Ureter (tissue), 1 donor: ENCODE measurements at places on chromosomes 5 and 9. TPM values are rescaled to one million over a fixed set of nuclear protein-coding genes. Genes with fewer than 3 reads are reported as not detected.
A peak's percentile ranks its signal among the peaks of the same experiment; 100 is the strongest.

- DNase-seq: no peak
Measured at GRCh38 chr5:151338734-151339133, 8.6 kb downstream of the SLC36A2 start.

AQP7 gene
- 8.3 TPM for total RNA-seq

GRCh38 chr5:90231688-90232087 lies 177.9 kb downstream of the CETN3 start:
- no peak for DNase-seq

DNA sequence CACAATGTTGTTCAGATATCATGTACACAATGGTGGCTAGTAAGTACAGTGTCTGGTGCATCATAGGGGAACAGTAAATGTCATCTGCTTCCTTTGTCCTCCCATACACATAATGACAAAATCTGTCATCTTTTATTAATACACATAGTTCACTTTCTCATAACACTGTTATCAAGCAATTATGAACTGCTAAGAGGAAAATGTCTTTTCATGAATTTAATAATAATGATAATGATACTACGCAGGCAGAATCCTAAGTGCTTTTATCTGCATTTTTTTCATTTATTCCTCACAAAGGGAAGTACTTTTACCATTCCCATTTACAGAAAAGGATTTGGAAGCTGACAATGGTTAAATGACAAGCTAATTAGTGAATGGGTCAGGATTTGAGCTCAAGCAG lies 35.7 kb downstream of the DPYSL3 start:
- no peak for DNase-seq

DNA sequence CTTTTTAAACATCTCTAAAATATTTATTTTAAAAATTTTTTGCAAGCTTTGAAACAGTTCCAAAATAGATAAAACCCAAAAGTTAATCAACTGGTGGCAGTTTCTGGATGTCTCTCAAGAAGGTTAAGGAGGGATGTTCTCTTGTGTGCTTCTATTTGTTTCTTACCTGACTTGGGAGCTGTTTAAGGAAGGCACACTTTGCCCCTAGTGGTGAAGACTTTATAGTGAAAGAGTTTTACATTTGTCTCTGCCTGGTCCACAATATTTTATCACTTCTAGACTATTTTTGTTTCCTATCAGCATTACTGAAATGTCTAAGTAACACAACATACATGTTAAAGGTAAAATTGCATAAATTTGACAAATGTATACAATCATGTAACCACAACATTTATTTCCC lies 552.8 kb downstream of the SEMA5A start:
- no peak for DNase-seq

- no peak for DNase-seq
Measured at GRCh38 chr9:84597131-84597530, 72.4 kb upstream of the NTRK2 start.

GRCh38 chr5:57895766-57896165 lies 413.2 kb upstream of the ACTBL2 start:
- no peak for DNase-seq

CMYA5 gene
- 33.4 TPM for total RNA-seq

- no peak for DNase-seq
Measured at GRCh38 chr5:56829137-56829908, 14.0 kb downstream of the MAP3K1 start.

IFNB1 gene
- not detected for total RNA-seq

DNA sequence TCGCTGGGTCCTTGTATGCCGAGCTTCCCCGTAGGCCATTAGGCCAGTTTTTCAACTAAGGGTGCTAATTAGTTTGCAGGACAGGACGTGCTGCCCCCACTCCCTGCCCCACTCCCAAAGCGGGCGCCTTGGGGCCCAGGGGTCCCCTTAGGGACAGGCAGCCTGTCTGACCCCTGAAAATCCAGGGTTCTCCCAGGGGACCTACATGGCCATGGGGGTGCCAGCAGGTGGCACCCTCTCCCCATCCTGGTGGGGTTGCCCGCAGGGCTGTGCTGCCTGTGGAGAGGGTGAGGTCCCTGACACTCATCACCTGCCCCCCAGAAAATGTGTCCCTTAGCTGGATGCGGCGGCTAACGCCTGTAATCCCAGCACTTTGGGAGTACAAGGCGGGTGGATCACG lies 8.5 kb upstream of the CCDC187 start:
- DNase-seq: peak; percentile 53

- DNase-seq: peak; percentile 68
Measured at GRCh38 chr9:70478963-70479641, 64.6 kb upstream of the KLF9 start.

TTC39B gene
- 18.6 TPM for total RNA-seq

DNA sequence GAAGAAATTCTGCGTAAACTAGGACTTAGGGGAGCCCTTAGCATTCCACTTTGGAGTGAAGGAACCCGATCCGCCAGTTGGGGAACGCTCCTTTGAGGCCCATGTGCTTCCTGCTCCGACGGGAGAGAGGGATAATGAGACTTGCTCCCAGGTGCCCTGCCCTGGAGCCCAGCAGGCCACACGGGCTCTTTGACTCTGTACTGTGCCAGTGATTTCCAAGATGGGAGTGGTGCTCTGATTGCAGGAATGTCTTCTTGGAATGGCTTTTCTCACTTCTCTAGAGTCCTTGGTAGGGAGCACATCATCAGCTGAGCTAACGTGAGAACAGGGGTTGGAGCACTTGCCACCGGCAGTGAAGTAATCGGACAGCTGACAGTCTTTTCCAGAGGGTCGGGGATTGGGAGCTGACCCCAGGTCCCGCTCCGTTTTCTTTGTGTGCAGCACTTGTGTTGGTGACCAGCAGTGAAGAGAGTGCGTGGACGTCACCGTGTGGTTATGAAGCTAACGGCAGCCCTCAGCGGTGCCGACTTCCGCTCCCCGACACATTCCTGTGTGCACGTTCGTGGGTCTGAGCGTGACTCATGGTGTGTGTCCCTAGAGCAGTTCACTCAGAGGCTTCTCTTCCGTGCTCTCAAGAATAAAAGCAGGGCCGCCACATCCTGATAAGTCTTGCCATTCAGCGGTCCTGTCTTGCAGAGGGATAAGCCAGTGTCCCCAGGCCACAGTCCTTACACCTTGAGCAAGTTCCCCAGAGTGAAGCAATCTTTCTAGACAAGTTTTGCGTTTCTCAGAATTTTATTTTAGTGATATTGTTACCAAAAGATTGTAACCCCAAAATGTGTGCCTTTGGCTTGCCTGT lies 25.6 kb downstream of the ABL1 start:
- DNase-seq: peak; percentile 81

EGFLAM gene
- total RNA-seq: 3.7 TPM

AJM1 gene
- total RNA-seq: 4.8 TPM

DNA sequence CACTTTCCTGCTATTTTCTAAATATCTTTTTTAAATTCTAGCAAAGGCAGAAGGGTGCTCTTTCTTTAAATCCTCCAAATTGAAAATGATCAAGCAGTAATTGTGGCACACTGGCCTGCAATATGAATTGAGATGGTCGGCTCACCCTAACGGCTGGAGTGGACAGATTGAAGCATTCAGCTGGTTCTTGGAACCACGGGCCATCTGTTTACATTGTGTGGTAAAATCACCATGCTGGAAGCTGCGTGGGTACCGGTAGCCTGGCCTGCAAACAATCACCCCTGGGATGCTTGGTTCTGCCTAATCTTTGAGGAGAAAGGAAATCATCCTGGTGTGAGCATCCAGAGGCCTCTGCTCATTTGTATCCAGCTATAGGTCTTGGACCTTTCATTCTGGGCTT lies 289.3 kb downstream of the ZNF608 start:
- no peak for DNase-seq

DNA sequence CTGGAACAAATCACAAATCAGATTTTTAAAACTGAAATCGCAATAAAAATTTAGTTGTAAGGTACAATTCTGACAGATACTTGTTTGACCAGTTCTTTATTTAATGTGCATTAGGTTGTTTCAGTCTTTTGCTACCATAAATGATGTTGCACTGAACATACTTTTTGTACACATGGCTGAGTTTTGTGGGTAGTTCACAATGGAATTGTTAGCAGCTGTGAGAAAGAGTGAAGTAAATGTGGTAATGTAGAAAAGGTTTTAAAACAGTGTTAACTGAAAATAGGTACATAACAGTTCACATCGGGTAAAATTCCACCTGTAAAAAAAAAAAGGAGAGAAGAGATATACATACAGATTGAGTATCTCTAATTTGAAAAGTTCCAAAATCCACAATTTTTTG lies 25.6 kb downstream of the MRPS27 start:
- DNase-seq: no peak

- no peak for DNase-seq
Measured at GRCh38 chr5:428754-429452, 14.1 kb upstream of the EXOC3 start.

- DNase-seq: no peak
Measured at GRCh38 chr5:130017173-130017572, 112.9 kb downstream of the CHSY3 start.

DNA sequence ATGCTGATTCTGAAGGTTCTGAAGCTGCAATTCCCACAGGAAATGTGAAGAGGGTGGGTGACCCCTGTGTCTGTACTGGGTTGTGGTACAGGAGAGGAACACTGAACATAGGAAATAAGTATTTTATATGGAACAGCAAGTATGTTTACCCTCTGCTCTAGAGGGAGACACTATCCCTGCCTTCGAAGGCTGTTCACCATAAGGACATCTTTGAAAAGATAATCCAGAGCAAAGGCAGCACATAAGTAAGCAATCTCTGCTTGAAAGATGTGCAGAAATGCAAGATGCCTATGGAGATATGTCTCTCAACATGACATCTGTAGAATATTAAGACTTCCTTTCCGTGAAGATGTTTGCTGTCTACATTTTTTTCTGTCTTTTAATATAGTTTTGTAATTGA lies 184.4 kb upstream of the EFNA5 start:
- DNase-seq: no peak

GRCh38 chr9:69809304-69809863 lies 11.2 kb upstream of the CFAP95 start:
- DNase-seq: no peak

TRIM14 gene
- total RNA-seq: 66.9 TPM

- DNase-seq: peak; percentile 54
Measured at GRCh38 chr9:19231126-19231903, 822 bp downstream of the DENND4C start.

- DNase-seq: peak; percentile 62
Measured at GRCh38 chr5:170357955-170358444, 31.2 kb downstream of the KCNMB1 start.

GRCh38 chr9:77649109-77649812 lies 1.1 kb upstream of the GNA14 start:
- no peak for DNase-seq

- DNase-seq: no peak
Measured at GRCh38 chr5:149345892-149346222, 558 bp downstream of the GRPEL2 start.

DNA sequence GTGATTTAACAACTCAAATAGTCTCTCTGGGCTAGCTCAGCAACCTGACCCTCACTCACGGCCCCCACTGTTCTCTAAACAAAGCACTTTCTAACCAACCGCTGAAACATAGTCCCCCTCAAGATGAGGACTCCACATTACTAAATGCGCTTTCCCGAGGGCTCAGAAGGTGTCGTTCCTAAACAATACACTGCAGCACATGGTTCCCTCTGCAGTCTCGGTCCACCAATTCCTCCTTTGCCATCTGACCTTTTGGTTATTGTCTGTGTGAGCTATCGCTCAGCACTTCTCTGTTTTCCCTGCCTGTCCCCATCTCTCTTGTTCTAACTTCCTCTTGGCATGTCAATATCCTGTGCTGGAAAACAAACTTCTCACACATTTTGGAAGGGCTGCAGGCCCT lies 7.2 kb downstream of the EPB41L4A start:
- no peak for DNase-seq

DNA sequence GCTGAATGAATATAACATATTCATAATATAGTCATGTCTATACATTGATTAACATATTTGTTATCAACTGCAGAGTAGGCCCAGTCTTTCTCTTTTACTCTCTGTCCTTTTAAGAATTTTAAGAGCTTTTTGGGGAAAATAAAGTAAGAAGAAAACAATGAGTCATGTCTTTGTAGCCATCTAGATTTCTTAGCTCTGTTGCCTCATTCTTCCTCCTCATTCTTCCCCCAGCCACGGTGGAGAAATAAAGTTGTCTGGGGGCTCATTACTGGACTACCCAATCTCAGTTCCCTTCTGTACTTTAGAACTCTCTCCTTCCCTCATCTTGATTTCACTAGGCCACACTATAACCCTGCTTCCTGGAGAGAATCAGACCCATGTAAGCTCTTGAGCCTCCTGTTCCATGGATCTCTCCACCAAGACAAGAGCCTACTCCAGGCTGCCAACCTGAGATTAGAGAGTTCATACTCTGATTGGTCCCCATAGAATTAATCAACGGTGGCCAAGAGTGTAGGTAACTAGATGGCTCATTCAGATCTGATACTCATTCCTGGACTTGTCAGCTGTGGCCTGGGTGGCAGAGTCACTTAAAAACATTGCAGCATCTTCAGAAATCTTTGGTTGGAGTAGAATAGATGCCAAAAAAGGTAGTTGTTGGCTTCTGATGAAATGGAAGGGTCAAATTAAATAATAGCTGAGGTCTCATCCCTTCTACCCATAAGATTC lies 44.2 kb downstream of the ITGA1 start:
- no peak for DNase-seq
